ENCODE measurements at places on chromosomes 11 and 22.

- DNase-seq, result no peak
Observed at GRCh38 chr22:22984967-22985366, 85.4 kb upstream of the GNAZ start.

DNA sequence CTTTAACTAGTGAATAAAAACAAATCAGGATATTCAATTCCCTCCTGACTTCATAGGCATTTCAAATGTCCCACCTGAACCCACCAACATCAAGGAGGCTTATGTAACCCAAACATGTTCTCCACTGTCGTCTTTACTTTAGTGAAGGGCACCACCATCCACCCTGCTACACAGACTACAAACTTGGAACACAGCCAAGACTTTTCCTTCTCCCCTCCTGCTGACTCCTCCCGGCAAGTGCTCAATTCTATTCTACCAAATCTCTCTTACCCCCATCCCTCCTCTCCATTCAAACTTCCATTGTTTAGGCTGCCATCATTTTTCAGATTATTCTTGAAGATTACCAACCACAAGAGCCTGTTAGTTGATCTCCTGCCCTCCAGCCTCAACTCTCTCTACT, 24.3 kb downstream of the SAAL1 start:
- DNase-seq, result no peak

DNA sequence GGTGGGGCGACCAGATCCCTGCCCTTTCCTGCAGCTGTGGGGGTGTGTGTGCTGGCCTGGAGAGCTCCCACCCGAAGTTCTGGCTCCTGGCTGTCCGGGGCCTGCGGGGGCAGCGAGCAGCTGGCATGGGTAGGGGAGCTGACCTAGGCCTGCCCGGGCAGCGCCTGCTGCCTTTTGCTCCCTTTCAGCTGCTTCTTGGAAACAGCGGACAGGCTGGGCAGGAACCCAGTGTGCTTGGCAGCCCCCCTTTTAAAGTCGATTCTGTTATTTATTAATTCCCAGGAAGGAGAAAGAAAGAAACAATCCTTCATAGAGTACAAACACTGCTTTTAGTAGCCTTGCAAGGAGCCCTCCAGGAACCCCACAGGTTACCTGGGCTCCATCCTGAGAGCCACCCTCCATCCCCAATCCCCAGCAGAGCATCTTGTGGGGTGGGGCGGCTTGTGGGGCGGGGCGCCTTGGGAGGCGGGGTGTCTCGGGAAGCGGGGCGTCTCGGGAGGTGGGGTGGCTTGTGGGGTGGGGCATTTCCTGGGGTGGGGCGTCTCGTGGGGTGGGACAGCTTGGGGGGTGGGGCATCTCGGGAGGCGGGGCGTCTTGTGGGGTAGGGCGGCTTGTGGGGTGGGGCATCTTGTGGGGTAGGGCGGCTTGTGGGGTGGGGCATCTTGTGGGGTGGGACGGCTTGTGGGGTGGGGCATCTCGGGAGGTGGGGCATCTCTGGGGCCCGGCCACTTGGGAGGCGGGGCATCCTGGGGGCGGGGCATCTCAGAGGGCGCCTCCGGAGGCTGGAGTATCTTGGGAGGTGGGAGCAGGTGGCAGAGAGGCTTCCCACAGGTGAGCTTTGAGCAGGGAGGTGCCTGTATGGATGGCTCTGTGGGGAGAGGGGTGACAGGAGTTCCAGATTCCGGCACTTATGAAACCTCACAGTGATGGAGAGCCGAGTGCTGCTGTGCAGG, 7.0 kb downstream of the CD81 start:
- peak; percentile 29 for DNase-seq

- no peak for DNase-seq
Observed at GRCh38 chr22:26568207-26568706, 21.7 kb downstream of the TPST2 start.

DNA sequence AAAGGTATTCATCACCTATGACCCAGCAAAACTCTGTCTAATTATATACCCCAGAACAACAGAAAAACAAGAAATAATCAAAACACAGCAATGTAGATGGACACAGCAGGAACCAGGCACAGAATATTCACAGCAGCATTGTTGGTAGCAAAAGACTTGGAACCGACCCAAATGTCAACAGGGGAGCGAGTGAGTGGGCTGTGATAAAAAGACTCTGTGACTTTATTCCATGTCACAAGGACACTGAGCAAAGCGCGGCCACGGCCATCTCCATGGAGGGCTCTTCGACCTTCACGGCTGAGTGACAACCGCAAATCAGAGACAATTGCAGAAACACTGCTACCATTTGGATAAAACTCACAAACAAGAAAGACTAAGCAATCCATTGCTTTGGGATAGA, 1373.1 kb downstream of the TBC1D22A start:
- no peak for DNase-seq

DNA sequence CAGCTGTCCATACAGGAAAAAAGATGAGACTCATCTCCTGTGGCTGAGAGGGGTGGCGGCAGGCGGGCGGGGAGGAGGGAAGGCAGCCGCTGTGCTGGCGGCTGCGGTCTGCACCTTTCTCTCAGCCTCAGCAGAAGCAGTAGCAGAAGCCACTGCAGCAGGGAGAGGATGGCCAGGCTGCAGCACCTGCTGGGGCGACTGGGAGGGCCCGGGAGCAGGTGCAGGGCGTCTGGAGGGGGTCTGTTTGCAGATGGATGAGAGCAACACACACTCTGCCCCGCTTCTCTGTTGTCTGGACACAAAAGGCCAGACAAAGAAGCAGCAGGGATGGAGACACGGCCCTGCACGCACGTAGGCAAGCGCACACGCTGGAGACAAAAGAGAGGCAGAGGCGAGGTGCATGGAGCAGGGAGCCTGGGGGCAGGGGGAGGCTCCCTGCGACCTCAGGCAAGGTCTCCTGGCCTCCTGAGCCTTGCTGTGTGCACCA, 9.3 kb upstream of the MIAT start:
- peak; percentile 50 for DNase-seq

GRCh38 chr11:2518111-2518982, 73.5 kb downstream of the KCNQ1 start:
- DNase-seq, result no peak

DNA sequence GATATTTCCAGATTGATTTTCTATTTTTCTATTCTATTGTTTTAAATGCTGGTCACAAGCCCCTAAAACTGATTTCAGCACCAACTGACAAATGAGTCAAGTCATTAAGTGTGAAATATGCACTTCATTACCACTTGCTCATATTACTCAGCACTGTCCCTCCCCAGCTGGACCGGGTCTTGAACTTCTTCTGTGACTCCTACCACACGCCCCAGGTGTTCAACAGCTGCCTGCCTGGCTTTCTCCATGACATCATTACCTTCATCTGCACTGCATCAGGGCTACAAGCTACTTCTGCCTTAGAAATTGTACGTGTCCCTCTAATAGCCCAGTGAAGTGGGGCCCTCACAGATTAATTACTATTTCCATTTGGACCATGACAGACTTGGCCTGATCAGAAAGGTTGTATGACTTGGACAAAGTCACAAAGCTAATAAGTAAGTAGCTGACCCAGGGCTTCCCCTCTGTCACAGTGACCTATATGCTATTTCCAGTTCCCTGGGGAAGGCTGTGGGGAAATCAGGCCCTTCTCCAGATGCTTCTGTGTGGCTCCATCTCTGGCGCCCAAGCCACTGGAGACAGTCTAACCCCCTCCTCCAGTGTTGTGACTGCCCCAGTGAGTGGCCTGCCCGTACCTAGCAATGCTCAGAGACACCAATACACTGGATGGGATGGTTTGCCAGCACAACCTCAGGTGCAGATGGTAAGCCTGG, 18.1 kb downstream of the TBC1D10A start:
- no peak for DNase-seq

DNA sequence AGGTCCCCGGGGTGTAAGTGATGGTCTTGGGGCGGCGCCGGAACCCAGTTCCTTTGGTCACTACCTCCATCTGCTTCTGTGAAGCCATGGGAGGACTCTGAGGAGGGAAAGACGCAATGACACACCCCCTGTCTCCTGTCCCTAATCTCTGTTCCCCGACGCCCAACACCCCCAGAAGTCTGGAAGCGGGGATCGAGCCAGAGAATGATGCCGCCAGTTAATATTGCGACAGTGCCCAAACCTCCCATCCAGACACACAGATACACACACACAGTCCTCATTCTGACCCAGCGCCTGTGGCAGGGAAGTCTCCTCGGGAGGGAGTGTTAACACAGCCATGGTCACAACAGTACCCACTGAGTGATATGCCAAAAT, 352 bp downstream of the C22orf23 start:
- no peak for DNase-seq

- no peak for DNase-seq
Observed at GRCh38 chr11:57417056-57417455, 9.9 kb downstream of the SLC43A3 start.

DNA sequence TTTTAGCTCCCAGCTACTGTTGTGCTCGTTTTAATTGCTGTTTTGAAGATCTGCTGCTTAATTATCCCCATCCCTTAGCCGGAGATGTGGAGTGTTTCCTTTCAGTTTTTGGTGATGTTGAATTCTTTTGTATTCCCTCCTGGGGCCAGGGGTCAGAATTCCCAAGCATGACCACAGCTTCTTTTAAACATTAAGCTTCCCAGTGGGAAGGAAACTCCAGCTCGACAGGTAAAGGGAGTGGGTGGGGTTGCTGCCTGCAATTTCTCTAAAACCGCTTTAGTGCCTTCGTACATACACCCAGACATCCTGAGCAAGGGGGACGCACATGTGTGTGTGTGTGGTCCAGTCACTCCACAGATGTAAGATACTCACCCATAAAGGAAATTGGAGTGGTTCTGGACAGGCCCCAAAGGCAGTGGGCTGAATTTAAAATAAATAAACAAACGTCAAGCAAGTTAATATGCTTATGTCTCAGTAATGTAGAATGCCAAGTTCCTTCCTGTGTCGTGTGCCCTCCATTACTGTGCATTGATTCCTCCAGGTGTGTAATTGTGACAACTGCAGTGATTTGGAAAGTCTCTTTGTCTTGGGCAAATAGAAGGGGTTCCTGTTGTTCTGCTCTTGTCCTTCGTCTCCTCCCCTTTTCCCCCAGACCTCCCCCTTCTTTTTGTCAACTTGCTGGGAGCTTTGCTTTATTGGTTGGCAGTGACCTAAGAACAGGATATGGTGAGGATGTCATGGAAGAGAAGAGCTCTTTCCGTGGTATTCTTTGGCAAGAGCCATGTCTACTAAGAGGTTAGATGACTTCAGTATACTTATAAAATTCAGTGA, 19.2 kb upstream of the ADSL start:
- no peak for DNase-seq

DNA sequence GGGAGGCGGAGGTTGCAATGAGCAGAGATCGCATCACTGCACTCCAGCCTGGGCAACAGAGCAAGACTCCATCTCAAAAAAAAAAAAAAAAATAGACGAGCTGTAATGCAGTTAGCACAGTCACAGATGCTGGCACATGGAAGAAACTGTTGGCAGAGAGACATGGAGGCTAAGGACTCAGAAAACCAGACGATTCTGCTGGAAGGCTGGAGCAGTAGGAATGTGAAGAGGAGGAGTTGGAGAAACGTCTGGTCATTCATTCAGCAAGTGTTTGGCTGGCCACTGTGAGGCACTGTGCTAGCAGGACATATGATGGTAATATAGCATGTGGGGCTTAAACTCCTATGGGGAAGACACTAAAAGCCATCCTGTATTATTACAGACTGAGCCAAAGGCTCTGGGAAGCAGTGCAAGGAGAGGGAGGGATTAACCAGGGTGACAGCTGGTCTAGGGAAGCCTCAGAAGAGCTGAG, 5.0 kb downstream of the UQCR10 start:
- no peak for DNase-seq

DNA sequence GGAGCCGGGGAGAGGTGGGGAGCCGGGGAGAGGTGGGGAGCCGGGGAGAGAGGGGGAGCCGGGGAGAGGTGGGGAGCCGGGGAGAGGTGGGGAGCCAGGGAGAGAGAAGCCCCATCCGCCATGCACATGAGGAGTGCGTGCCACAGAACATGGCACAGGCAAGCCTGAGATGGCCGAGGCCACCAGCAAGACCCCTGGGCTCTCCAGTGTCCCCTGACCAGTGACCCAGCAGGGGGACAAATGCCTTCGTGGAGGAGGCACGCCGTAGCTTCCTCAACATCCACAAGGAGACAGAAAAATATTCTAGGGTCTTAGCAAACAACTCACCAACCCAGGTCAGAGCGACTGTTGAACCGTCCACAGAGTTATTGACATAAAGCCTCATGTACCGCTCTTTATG, 618.8 kb downstream of the TBC1D22A start:
- DNase-seq, result no peak

GRCh38 chr11:123547180-123547579, 107.2 kb downstream of the SCN3B start:
- no peak for DNase-seq

DNA sequence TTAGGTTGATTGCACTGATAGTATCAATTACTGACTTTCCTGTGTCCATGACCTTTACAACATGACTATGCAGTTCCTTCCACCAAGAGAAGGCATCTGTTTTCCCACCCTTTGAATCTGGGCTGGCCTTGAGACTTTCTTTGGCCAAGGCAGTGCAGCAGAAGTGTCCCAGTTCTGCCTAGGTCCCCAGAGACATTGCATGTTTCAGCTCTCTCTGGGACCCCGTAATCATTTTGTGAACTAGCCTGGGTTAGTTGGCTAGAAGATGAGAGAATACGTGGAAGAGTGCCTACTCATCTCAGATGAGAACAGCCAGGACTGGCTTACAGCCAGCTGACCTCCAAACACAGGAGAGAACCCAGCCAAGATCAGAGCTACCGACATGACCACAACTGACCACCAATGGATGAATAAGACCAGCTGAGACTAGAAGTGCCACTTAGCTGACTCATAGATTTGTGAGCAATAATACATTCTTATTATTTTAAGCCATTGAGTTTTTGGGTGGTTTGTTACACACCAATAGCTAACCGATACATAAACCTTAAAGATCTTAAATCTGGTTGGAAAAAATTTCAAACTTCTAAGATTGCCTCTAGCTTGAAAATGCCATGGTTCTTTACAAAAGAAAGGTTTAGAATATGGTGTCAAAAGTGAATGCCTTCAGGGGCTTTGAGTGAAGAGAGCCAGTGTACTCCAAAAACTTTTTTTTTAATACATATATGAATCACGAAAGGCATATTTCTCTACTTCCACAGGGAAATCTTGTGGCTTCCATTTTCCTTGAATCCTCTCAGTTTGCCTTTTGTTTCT, 145.2 kb downstream of the FBXO7 start:
- no peak for DNase-seq

GRCh38 chr22:50473088-50473487, 1.7 kb downstream of the SBF1 start:
- DNase-seq, result peak; percentile 48

- no peak for DNase-seq
Observed at GRCh38 chr11:101466352-101466751, 117.5 kb downstream of the TRPC6 start.

GRCh38 chr11:76491644-76492043, 46.8 kb downstream of the EMSY start:
- no peak for DNase-seq
